ENCODE measurements at places on chromosomes 11 and 22.

DNA sequence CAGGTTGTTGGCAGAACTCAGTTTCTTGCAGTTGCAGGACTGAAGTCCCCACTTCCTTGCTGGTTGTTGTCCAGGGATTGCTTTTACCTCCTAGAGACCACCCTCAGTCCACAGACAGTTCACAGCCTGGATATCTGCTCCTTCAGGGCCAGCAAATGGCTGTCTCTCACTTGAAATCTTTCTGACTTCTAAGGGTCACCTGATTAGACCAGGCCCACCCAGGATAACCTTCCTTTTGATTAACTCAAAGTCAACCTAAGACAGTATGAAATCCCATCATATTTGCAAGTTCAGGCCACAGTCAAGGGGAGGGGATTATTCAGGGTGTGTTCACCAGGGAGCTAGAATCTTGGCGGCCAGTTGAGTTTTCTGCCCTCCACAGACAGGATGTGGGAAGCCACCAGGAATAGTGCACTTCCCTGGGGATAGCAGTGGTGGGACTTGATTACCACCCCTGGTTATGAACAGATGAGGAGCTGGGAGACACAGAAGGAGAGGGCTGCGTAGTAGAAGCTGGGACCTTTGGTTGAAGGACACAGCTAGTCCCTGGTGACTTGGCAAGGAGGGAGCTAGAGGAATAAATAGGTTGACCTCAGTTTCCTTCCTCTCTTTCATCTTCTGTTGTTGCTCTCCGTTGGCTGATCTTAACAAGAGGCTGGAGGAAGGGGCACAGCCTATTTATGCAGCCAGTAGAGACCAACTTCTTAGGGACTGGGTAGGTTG, 33.4 kb downstream of the MIAT start:
- no peak for DNase-seq

DNA sequence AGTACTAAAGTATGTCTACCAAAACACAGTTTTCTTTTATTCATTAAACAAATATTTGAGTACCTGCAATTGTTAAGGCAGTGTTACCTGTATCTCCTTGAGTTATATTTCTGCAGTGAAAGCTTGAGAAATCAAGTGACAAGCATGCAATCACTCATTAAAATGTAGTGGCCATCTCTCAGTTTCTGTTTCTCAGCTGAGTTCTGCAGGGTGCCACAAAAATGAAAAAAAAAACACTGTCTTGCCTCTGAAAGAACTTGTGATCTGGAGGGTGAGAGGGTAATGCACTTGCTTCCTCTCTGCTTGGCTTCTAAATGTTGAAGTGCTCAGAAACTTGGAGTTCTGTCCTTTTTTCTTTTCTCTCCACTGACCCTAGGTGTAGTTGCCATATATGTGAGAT, 6.8 kb downstream of the QSER1 start:
- peak; percentile 52 for DNase-seq

DNA sequence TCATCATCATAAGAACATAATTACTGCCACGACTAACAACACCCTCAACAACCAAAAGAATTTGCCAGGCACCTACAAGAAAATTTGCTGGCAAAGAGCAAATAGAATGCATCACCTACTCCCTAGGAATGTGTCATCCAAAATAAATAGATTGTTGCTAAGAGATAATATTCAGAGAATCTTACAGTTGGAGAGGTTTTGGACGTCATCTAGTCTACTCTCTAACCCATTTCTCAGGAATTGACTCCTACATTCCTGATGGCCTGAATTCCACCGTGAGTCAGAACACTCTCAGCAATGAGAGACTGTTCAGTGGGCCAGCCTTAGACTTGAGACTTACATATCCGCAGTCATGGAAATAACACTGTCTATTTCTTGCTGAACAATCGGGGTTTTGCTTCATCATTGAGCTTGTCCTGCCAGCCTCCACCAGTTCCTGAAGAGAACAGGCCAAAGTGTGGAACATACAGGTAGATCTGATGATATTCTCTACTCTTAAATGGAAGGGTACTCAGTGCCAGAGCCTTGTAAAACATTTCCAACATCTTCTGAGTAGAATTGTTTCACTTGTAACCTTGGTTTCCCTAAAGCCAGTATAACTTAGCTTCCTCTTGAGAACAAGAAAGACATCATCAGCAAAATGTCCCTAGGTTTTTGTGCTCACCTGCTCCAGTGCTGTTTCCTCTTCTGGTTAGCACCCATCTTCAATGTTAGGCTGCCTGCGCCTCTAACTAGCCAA, 8.3 kb downstream of the KIRREL3 start:
- DNase-seq: no peak

GRCh38 chr22:27460591-27461347, 340.8 kb downstream of the MN1 start:
- no peak for DNase-seq

DNA sequence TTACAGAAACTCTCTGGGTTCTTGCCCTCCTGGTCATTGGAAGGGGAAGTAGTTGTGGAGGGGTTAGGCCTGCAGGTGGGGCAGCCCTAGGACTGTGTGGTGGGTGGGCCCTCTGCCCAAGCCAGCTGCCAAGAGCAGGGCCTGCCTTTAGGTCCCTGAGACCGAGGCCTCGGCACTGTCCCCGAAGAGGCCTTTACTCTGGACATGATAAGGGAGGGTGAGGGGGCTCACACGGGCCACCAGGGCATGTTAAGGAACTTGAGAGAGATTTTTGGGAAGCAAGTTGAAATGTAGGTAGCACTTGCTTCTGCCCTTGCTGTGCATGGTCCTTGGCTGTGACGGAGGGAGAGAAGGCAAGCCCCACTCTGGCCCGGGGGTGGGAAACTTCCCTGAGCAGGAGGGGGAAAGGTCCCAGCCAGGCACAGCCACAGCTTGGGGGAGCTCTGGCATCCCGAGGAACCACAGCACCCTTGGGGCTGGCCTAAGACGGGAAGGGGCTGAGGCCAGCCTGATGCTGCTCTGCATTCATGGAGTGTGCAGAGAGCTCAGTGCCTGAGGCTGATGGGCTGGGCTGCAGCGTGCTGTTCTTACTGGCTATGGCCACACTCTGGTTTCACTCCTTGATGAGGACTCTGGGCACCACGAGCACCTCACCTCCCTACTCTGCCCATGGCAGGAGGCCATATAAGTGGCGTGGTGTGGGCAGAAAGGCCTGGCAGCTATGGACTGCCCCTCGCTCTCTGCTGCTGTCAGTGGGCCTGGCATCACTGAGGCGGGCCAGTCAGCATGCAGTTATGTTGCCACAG, 7.8 kb upstream of the RANBP1 start:
- DNase-seq: no peak

DNA sequence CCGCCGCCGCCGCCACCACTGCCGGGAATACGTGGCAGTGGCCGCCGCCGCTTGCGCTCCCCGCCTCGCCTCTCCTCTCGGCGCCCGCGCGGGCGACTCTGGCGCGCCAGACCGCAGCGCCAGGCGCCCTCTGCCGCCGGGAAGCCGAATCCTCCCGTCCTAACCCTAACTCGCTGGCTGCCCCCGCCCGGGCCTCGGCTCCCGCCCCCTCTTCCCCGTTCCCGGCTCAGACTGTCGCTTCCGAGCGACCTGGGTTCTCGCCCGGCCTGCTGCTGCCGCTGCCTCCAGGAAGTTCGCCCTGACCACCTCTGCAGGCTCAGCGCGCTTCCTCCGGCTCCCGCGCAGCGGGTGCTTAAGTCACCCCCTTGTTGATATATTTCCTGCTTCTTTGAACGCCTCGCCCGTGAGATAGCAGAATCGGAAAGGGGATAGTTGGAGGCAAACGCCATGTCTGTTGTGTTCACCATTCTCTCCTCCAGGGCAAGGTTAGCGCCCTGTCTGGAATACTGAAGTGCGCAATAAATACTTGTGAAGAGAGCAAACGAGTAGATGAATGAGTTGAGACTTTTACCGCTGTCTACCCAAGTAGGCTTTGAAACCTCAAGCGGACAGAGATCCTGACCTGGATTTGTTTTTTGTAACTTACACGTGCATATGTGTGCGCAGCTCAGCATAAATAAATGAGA, at the start of gene SMCO4:
Gene SMCO4, minus strand, starts transcription at position 100 of the 686 bp plus-strand sequence. CDS start 64,202 bp downstream, outside the sequence.
- DNase-seq: peak; percentile 85

- DNase-seq: no peak
Observed at GRCh38 chr22:17929909-17930308, 94.5 kb downstream of the MICAL3 start.

- DNase-seq: no peak
Observed at GRCh38 chr22:25979968-25980367, 189.3 kb upstream of the SEZ6L start.

DNA sequence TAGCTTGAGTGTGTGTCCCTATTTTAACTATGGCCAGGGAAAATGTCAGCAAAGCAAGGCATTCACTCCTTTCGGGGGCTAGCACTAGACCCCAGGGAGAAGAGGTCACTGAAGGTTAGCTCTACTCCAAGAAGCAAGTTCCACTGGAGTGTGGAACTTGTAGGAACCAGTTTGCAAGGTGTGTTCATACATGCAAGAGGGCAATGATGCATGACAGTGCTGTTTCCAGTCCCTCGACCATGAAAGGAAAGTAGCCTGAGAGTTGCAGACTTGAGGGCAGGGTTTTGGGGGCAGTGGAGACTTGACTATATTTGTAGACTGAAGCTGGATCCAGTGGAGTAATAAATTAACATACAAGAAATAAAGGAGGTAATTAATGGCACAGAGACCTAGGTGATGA, 21.6 kb upstream of the SLC36A4 start:
- peak; percentile 41 for DNase-seq

DNA sequence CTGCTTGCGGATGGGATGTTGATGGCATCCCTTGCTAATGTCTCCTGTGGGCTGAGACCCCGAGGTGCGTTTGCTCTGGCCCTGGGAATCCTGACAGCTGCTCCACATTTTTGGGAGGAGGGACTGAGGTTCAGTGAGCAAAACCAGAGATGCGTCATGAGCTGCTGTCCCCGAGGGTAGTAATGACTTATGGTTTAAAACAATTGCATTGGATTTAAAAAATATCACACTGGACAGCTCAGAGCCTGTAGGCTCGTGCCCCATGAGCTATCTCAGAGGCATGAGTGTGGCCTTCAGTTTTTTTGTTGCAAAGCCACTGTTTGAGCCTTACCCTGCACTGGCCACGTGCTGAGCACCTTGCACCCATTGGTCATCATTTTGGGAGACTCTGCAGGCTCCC, 20.9 kb upstream of the PARVG start:
- no peak for DNase-seq

DNA sequence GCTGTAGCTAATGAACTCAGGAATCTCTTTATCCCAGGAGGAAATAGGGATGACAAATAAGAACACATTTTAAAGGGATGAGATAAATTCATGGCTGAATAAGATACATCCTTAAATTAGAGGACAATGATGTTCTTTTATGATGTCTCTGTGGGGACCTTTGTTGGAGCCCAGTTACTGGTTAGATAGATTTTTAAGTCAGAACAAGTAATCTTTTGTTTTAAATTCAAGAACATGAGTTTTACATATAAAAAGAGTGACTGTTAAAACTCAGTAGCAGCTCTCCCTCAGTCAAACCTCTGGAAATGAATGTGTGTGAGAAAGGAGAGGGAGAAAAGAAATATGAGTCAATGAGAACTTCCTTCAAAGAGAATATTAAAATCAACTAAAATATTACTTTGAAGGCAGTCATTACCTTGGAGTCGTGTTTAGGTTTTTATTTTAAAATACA, 241.6 kb downstream of the SWAP70 start:
- no peak for DNase-seq

DNA sequence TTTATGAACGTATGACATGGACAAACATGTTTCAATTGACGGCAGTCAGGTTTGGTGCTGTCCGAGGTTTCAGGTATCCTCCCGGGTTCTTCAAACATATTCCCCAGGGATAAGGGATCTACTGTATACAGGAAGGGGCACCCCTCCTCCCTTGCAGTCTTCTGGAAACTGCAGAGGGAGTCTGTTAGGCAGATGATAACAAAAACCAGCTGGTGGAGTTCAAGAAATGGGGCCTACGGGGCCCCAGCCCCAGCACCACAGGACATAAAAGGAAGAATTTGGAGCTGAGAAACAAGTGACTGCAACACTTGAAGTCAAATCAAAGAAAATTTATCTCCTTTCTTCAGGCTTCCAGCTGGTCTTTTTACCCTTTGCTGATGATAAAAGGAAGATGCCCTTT, 32.1 kb downstream of the SNU13 start:
- no peak for DNase-seq

Measured in GM12865 (cell line).